Midbrain (tissue), 1 donor: ENCODE measurements at places on chromosomes 1 and 21.

- DNase-seq: no peak
Observed at GRCh38 chr1:52632732-52633290, at the start of gene SHISAL2A. Gene SHISAL2A, plus strand, starts transcription at chr1:52633168. Its CDS starts 326 bp downstream, at chr1:52633494.

- DNase-seq: no peak
Observed at GRCh38 chr1:228209657-228210056, 1.8 kb downstream of the OBSCN start.

GRCh38 chr1:2978691-2979190 is 42.5 kb upstream of the ACTRT2 start:
- DNase-seq: no peak

- DNase-seq: peak; percentile 76
Observed at GRCh38 chr1:233240829-233241682, 54.5 kb downstream of the PCNX2 start.

- DNase-seq: no peak
Observed at GRCh38 chr1:36199934-36200741, 24.1 kb upstream of the THRAP3 start.

DNA sequence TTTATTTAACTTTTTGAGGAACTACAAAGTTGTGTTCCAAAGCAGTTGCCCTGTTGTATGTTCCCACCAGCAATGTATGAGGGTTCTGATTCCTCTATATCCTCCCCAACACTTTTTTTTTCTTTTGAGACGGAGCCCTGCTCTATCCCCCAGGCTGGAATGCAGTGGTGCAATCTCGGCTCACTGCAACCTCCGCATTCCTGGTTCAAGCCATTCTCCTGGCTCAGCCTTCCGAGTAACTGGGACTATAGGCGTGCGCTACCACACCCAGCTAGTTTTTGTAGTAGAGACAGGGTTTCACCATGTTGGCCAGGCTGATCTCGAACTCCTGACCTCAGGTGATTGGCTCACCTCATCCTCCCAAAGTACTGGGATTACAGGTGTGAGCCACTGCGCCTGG is 60.4 kb upstream of the ENAH start:
- no peak for DNase-seq

GRCh38 chr1:168084396-168085231 is 52.1 kb downstream of the GPR161 start:
- DNase-seq: peak; percentile 29

- peak; percentile 65 for DNase-seq
Observed at GRCh38 chr1:234533034-234533891, 54.3 kb upstream of the TARBP1 start.

- DNase-seq: no peak
Observed at GRCh38 chr1:31033598-31033997, 31.9 kb downstream of the PUM1 start.

- no peak for DNase-seq
Observed at GRCh38 chr1:29679316-29679715, 443.0 kb downstream of the PTPRU start.

DNA sequence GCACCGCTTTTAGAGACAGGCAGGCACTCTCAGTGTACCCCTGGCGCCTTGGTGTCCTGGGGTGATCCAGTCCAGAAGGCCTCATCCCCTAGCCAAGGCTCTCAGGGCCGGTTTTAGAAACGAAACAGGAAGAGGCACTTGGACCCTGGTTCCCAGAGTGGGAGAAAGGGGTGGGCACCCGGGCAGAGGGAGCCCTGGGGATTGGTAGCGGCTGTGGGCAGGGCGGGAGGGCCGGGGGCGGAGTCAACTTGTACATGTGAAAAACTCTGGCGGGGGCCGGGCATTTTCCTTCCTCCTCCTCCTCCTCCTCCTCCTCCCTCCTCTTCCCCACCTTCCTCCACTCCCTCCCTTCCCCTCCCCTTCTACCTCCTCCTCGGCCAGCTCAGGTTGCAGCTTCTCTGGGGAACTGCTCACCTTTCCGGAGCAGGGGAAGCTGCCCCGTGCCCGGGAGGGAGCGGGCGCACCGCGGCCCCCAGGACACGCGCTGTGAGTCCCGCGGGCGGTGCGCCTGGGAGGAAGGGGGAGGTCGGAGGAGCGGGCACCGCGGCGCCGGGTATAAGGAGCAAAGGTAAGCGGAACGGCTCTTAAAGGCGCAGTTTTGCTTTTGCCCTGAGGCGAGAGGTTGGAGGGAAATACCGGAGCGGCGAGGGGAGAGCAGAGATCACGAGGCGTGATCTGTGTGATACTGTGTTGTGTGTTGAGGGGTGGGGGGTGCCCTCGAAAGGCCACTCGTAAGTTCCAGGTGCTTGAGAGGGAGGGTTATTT is at the start of gene CDK18:
Gene CDK18 (plus strand): TSS at position 359 of the 765 bp plus-strand sequence. CDS start 18,499 bp downstream, outside the sequence.
- peak; percentile 87 for DNase-seq

- no peak for DNase-seq
Observed at GRCh38 chr1:224133741-224134299, 19.9 kb downstream of the FBXO28 start.

GRCh38 chr1:176379626-176380339 is 83.2 kb upstream of the PAPPA2 start:
- DNase-seq: no peak

- no peak for DNase-seq
Observed at GRCh38 chr1:21280011-21280471, 10.2 kb downstream of the ECE1 start.

DNA sequence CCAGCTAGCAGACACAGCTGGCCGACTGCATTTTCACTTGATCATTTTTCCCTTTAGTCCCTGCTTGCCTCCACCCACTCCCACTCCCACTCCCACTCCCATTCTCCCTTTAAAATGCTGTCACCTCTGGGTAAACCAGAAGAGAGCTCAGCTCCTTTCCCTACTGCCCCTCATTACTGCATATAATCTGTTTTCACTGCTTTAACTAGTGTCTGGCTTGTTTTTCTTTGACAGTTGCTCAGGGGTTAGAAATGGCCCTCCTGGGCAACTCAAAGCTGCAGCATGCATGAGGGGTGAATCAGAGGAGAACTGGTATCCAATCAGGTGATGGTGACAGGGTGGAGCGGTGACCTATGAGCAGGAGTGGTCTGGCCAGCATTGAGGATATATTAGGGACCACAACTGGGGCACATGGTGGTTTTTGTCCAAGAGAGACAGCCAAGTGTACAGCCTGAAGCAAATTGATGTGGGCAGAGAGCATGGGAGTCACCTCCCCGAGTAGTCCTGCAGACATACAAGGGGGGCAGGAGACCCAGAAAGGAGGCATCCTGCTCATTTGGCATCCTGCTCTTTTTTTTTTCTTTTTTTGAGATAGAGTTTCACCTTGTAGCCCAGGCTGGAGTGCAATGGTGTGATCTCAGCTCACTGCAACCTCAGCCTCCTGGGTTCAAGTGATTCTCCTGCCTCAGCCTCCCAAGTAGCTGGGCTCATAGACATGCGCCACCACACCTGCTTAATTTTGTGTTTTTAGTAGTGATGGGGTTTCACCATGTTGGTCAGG is 42.6 kb upstream of the SRSF10 start:
- DNase-seq: no peak

- DNase-seq: no peak
Observed at GRCh38 chr1:171140401-171140800, 44.7 kb upstream of the FMO2 start.

- no peak for DNase-seq
Observed at GRCh38 chr1:153231363-153231762, 14.0 kb downstream of the PRR9 start.

DNA sequence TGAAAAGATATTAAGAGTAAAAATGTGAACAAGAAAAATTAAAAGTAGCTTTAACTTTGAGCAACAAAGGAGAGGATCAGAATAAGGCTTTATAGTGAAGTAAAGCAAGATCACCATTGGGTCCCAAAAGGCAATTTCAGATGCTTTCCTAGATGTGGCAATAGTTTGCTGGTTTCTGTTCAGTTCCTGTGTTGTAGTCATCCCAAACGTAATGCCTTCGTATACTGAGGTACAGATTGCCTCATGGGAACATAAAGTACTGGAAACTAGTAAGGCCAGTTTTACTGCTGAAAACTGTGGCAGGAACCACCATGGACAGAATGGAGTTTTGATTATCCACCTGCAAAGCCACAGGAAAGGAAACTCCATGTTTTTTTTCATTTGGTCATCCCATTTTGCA is 283.5 kb upstream of the SGIP1 start:
- no peak for DNase-seq

- no peak for DNase-seq
Observed at GRCh38 chr1:223547316-223548114, 118.0 kb downstream of the CAPN8 start.

- no peak for DNase-seq
Observed at GRCh38 chr1:39165049-39165448, 39.4 kb upstream of the MACF1 start.

- no peak for DNase-seq
Observed at GRCh38 chr1:86183810-86184209, 27.2 kb upstream of the COL24A1 start.

DNA sequence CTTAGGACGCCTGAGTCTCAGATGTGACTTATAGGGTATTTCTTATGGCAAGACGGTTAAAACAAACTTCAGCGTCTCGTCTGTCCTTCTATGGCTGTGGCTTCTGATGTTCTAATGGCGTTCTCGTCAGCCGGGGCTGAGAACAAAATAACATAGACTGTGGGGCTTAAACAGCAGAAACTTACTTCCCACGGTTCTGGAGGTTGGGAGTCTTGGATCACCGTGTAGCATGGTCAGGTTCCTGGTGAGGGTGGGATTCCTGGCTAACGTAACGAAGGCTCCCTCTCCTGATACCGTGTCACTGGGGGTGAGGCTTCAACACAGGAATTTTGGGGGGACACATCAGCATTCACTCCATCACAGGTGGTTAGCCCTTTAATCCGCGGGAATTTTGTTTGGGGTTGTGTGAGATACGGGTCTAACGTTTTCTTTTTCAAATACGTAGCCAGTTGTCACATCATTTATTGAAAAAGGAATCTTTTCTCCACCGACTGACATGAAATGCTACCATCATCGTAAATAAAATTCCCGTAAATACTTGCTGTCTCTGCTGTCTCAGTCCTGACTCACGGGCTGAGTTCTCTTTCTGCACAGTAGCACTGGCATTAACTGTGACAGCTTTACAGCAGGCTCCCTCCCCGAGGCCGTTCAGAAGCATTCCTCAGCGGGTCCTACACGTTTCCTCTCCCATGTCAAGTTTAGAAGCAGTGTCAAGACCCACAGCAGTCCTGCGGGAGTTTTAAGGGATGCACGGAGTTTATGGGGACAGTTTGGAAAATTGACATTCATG is 8.1 kb upstream of the POFUT2 start:
- no peak for DNase-seq

DNA sequence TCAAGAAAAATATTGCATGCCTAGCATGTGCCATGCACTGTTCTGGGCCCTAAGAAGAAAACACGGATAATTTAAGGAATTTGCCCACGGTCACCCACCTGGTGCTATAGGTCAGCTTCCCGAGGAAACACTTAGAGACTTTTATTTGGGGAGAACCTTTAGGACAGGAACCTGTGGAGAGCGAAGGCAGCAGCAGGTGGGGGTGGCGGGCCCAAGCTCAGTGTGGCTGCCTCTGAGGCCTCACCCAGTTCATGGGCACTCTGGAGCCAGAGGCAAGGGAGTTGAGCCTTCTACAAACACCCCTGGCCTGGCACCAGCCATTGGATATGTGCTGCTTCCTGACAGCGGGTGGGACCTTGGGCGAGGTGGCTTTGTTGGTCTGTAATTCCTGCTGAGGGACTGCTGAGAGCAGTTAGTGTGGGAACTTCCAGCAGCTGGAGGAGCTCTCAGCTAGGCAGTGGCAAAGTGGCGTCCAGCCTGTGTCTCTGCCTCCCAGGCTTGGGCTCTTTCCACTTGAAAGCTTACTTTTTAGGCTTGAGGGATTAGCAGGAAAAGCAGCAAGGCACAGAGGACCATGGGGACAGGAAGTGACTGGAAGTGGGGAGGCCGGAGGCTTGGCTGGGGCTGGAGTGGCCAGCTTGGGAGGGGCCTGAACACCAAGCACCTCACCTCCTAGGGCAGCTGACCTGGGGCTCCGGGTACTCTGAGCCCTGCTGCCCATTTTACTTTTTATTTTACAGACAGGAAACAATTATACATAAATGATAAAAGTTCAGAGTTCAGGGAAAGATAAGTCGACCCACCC is 19.1 kb downstream of the MRPL37 start:
- peak; percentile 40 for DNase-seq

DNA sequence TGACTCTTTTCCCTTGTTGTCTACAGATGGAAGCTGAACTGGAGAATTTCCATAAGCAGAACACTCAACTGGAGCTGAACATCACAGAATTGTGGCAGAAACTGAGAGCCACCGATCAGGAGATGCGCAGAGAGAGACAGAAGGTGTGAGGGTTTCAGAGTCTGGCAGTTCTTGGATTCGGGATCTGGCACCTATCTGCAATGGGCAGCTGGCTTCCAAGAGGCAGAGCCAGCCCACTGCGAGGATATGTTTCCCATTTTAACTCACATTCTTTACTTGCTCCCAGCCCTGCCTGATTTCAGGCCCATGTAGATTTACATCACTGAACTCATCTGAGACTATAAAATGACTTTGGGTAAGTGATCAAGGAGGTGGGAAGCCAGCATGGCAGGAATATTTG is 37.3 kb upstream of the TMEM125 start:
- DNase-seq: no peak

DNA sequence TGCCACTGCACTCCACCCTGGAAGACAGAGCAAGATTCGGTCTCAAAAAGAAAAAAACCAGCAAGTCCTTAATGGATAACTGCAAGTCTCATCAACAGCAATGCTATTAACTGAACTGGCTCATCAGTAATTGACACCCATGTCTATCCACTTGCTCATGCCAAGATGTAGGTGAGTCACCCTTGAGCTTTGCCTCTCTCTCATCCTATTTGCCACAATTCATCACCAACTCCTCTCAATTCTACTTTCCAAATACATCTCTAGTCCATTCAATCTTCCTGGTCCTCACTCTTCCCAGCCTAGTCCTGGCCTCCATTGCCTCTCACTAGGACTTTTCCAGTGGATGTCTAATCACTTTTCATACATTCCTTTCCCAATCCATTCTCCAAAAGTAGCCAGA is 103.7 kb upstream of the PRMT6 start:
- DNase-seq: no peak

GRCh38 chr1:108717774-108718316 is 5.1 kb downstream of the FNDC7 start:
- DNase-seq: no peak

GRCh38 chr1:89781494-89782126 is 39.2 kb upstream of the LRRC8D start:
- no peak for DNase-seq

DNA sequence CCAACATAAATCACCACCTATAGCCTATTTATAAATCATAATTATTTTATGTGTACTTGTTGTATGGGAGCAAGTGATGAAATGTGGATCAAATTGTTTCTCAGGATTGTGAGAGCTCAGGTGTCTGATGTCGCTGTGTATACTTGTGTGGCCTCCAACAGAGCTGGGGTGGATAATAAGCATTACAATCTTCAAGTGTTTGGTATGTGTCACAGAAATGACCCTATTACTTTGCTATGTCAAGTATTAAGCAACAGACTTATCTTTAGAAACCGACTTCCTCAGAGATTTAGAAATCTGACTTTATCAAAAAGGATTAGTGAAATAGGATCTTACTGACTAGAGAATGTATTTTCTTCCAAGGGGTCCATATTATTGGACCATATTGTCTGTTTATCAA is 280.9 kb downstream of the TPR start:
- no peak for DNase-seq

DNA sequence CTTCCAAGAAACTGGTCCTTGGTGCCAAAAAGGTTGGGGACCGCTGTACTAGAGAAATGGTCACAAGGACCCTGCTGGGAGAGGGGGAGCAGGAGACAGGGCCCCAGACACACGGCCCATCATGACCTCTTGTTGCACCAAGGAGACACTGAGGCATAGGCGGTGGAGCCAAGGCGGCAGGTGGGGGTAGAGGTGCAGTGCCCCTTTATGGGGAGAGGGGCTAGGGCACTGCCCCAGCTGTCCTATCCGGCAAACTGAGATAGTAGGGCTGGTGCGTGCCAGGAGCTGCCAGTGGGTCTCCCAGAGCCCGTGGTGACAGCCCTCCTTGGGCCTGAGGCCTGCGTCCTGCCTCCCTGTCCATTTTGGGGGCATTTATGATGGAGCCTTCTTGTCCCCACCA is 20.3 kb downstream of the TNNT2 start:
- DNase-seq: no peak
